EL (cell line): ENCODE measurements at places on chromosomes 5 and 9.

DNA sequence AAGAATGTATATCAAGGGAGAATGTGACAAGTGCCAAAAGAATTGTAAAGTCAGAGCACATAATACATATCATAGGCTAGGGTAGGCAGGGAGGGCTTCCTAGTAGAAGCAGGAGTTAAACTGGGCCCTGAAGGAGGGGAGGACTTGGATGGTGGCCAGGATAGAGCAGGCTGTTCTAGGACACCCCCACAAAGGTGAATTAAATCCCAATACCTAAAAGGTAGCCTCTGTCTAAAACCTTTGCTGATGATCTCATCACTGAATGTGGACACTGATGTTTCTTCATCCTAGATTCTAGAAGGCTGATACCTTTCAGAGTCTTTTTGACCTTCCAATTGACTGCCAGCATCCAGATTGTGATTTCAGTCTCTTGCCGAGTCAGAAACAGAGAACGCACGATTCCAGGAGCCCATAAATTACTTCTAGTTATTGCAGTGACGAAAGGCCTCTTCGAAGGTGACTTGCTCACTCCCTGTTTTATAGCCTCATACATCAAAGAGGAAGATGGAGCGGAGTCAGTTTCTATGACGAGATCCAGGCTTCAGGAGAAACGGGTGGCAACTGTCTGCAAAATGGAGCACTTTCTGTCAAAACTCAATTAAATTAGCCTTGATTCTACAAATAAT is 43.2 kb downstream of the KIF4B start:
- no peak for DNase-seq

DNA sequence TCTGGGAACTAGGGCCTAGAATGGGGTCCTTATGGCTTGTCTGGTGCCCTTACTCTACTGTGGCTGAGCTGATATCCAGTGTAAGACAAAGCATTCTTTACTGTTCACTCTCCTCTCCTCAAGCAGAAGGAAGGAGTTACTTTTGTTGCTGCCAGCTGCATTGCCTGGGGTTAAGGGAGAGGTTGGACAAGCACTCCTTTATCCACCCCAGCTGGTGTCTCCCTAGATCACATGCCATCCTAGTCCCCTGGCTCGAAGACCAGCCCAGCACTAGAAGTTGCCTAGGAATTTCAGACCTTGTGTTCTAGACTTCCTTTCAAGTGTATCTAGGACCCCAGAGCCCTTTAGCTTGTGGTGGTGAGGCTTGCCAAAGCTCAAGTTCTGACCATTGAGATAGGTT is 1051.5 kb upstream of the C9orf72 start:
- DNase-seq: no peak

- no peak for DNase-seq
Measured at GRCh38 chr5:8581047-8581446, 712.1 kb downstream of the MTRR start.

DNA sequence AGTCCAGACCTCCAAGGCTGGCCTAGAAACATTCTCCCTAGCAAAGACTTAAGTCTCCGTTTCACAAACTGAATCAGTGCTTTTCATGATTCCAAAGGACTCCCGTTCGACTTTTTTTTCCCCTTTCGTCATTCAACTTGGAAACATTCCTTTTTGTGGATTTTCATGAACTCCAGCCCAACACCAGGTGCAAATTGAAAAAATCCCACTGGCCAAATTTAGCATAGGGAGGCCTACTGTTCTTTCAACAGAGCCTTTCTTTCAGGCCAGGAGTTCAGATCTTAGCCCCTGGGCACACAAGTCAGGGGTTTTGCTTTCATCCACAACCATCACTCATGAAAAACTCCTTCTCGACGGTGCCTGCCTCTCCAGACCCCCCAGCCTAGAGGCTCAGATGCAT is 285.3 kb downstream of the PIK3R1 start:
- DNase-seq: no peak

DNA sequence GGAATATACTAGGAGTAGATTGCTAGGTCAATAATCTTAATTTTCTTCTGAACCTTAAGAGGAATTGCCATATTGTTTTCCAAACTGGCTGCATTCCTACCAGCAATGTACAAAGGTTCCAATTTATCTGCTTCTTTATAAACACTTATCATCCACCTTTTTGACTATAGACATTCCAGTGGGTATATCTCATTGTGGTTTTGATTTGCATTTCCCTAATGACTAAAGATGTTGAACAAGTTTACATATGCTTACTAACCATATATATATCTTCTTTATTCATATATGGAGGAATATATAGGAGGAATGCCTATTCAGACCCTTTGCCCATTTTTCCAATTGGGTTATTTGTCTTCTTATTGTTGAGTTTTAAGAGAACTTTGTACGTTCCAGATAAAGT is 7.6 kb downstream of the DNAJC18 start:
- DNase-seq: no peak

GRCh38 chr9:123119566-123119965 is 86.1 kb downstream of the GPR21 start:
- no peak for DNase-seq

GRCh38 chr5:159955056-159955624 is 38.9 kb downstream of the ADRA1B start:
- no peak for DNase-seq

DNA sequence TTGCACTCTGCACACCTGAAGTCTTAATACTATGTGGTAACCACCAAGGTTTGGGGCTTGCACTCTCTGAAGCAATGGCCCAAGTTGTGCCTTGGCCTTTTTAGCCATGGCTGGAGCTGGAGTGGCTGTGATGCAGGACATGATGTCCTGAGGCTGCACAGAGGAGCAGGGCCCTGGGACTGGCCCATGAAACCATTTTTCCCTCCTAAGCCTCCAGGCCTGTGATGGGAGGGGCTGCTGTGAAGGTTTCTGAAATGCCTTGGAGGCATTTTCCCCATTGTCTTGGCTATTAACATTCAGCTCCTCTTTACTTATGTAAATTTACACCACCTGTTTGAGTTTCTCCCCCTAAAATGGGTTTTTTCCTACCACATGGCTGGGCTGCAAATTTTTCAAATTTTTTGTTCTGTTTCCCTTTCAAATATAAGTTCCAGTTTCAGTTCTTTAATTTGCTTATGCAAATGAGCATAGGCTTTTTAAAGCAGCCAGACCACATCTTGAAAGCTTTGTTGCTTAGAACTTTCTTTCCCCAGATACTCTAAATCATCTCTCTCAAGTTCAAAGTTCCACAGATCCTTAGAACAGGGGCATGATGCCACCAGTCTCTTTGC is 237.4 kb upstream of the DMAC1 start:
- DNase-seq: no peak

DNA sequence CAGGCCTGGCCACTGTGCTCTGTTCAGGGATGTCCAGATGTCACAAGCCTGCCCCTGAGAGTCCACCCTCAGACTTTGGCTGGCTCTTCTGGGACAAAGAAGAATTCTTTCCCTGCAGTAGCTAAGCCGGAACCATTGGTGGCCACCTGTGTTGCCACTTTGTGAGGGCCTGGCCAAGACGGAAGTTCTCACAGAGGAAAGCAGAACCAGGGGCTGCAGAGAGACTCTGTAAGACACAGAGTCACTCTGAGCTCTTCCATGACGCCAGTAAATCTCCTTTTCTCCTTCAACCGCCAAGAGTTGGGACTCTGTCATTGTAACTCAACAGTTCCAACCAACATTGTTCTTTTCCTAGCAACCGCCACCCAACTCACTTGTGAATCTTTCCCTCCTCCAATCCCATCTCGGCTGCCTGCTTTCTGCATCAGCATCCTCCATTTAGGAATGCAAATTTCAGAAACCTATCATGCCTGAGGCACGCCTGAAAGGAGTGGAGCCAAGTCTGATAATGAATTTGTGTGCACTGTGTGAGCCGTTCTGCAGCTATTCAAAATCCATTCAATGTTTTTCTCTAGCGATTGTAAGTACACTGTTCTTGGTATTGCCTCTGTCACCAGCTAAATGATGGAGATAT is 37.8 kb upstream of the ATP6V1G1 start:
- DNase-seq: peak; percentile 25

GRCh38 chr9:114430457-114430856 is 42.7 kb upstream of the AKNA start:
- no peak for DNase-seq

DNA sequence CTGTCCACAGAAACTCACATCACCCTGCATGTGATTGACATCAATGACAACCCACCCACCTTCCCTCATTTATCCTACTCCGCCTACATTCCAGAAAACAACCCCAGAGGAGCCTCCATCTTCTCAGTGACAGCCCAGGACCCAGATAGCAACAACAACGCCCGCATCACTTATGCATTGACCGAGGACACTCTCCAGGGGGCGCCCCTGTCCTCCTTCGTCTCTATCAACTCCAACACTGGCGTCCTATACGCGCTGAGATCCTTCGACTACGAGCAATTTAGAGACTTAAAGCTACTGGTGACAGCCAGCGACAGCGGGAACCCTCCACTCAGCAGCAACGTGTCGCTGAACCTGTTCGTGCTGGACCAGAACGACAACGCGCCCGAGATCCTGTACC is 1.7 kb downstream of the PCDHGA3 start:
- DNase-seq: no peak

DNA sequence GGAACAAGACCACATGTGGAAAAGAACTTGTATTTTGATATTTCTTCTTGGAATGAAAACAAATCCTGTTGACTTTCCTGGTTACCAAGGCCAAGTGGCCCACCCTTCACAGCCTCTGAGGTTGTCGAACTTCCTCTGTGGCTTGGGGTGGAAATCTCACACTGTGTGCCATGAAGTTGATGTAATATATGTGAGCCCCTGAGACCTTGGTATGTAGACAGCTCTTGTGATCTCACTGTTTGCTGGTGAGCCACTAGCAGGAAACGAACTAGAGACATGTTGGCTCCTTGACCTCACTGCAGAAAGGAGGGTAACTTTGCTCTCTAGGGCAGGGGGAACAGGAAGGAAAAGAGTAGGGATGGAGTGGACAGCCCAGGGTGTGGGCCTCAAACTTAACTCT is 159.4 kb downstream of the ARHGAP26 start:
- no peak for DNase-seq

GRCh38 chr5:150161242-150162141 is 5.1 kb upstream of the CDX1 start:
- peak; percentile 78 for DNase-seq

GRCh38 chr5:175195698-175196656 is 248.0 kb downstream of the DRD1 start:
- DNase-seq: no peak

DNA sequence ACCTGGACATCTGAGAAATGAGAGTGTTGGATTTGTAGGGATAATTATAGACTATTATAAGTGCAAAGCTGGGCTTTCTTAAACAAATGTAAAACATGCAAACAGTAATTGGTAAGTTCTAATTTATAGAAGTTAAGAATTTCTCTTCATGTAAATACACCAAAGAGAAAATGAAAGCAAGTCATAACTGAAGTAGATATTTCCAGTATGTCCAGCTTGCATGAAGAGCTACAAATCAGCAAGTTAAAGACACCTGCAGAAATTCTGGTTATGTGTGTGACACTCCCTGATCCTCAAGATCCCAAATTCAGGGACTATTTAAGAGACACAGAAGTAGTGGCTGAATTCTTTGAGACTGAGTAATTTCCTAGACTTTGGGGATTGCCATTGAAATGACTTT is 308.9 kb downstream of the TLE4 start:
- no peak for DNase-seq

GRCh38 chr5:131387255-131387654 is 123.4 kb downstream of the CDC42SE2 start:
- no peak for DNase-seq

GRCh38 chr5:103117471-103117991 is 2.4 kb downstream of the GIN1 start:
- no peak for DNase-seq

GRCh38 chr5:89388872-89389271 is 505.9 kb upstream of the MEF2C start:
- DNase-seq: no peak

- DNase-seq: peak; percentile 78
Measured at GRCh38 chr9:88583901-88584596, 49.1 kb downstream of the NXNL2 start.

DNA sequence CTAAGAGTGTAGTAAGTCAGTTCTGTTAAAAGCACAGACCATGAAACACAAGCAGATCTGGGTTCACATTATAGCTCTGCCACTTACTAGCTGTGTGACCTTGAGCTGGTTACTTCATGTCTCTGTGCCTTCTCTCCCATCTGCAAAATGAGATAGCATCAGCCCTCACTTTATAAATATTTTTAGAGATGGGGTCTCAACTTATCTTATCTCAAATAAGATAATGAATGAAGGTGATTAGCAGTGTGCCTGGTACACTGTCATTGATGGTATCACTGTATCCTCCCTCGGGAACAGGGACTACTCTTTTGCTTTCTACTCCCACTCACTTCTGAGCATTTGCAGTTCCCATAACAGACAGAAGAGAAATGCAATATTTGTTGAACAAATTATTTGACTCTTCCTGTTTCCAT is 52.4 kb downstream of the GALNT10 start:
- no peak for DNase-seq

GRCh38 chr5:17947029-17947428 is 312.8 kb downstream of the TAF11L14 start:
- no peak for DNase-seq

GRCh38 chr5:41087461-41087860 is 16.3 kb upstream of the MROH2B start:
- peak; percentile 64 for DNase-seq

- no peak for DNase-seq
Measured at GRCh38 chr5:123115020-123115419, 26.0 kb downstream of the PRDM6 start.

- DNase-seq: no peak
Measured at GRCh38 chr5:24497145-24497544, 147.6 kb downstream of the CDH10 start.

GRCh38 chr5:132180134-132180745 is 47.4 kb downstream of the P4HA2 start:
- DNase-seq: peak; percentile 79

- no peak for DNase-seq
Measured at GRCh38 chr9:17970277-17970676, 391.4 kb downstream of the SH3GL2 start.

DNA sequence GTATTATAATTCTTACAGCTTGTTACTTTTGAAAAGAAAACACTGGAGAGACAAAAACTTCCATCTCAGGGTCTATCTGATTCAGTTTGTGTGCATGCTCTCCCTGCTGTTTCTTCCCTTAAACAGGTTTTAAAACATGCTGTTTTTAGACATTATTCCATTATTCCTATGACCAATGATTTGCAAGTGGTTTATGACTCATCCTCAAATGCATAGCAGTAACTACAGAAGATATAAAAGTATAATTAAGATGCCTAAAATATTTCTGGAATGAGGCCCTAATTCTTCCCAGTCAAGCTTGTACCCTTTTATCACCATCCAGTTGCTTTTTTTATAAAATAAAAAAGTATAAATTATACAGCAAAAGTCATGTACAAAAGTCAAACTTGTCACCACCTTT is 3.7 kb downstream of the DTWD2 start:
- DNase-seq: peak; percentile 75

- no peak for DNase-seq
Measured at GRCh38 chr9:13100914-13101572, 178.4 kb downstream of the MPDZ start.
